ENCODE measurements at places on chromosomes 6 and 20.

DNA sequence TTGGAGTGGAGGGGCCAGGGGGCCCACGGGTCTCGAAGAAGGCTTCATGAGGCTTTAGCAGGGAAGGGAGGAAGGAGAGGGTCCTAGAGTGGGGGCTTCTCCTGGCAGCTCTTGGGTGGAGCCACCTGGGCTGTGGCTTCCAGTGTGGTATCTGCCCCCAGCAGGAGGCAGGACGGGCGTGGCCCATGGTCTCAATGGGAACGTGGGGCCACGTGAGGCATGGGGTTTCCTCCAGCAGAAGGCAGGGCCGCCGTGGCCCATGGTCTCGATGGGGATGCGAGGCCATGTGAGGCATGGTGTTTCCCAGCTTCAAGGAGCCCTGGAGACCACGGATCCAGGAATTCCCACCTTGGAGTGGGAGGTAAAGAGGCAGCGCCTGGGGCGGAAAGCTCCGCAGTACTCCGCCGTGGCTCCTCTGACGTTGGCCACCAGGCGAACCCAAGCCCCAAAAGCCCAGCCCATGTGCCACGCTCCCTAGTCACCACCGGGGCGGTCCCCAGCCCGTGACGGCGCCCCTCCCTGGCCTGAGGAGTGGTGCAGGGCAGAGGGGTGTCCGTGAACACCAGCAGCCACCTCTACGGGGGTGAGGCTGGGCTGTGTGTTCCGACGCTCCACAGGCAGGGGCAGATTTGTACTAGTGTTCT is 62.0 kb upstream of the GATA5 start:
- no peak for DNase-seq

- DNase-seq: no peak
Observed at GRCh38 chr20:8049310-8049709, 29.7 kb upstream of the TMX4 start.

GRCh38 chr20:61673152-61673847 is 392.4 kb downstream of the TAF4 start:
- no peak for DNase-seq

- DNase-seq: no peak
Observed at GRCh38 chr6:140370441-140370840, 996.0 kb upstream of the CITED2 start.

DNA sequence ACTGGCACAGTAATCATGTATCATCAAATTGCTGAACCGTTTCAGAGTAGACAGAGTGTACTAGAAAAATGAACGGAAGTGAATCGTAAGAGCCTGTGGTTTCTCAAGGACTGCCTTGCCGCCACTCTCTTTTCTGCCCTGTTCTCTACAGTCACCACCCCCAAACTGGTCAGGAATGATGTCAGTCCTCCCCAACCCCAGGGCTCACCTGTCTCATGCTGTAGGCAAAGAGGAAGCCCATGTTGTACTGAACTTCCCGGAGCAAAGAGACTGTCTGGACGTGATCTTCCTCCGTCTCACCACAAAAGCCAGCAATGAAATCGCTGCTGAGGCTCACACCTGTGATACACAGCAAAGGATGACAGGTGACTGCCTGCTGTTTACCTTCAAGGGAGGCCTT is 31.0 kb downstream of the CDK5RAP1 start:
- no peak for DNase-seq

DNA sequence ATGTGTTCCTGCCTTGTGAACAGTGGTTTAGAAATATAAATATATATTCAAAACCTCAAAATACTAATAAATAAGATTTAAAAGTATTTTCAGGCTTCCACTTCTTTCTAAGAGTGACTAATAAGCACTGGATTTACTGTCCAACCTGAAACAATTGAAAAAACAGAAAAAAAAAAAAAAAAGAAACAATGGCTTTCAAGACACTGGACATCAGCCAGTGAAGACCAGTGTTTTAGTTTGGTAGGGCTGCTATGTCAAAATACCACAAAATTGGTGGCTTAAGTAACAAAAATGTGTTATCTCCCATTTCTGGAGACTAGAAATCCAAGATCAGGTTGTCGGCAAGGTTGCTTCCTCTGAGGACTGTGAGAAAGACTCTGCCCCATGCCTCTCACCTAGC is 101.4 kb upstream of the PDE7B start:
- no peak for DNase-seq

GRCh38 chr6:29603930-29604329 is 19.0 kb downstream of the OR2H2 start:
- peak; percentile 53 for DNase-seq

DNA sequence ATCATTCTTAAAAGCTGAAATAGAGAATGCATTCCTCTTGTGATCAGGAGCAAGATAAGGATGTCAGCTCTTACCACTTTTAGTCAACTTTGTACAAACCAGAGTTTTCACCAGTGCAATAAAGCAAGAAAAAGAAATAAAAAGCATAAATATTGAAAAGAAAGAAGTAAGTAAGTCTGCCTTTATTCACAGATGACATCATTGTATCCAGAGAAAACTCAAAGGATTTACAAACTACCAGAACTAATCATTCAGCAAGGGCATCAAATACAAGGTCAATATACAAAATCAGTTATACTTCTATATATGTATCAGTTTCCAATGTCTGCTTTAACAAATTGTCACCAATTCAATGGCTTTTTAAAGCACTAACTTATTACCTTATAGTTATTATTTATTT is 13.4 kb downstream of the TTLL9 start:
- no peak for DNase-seq

DNA sequence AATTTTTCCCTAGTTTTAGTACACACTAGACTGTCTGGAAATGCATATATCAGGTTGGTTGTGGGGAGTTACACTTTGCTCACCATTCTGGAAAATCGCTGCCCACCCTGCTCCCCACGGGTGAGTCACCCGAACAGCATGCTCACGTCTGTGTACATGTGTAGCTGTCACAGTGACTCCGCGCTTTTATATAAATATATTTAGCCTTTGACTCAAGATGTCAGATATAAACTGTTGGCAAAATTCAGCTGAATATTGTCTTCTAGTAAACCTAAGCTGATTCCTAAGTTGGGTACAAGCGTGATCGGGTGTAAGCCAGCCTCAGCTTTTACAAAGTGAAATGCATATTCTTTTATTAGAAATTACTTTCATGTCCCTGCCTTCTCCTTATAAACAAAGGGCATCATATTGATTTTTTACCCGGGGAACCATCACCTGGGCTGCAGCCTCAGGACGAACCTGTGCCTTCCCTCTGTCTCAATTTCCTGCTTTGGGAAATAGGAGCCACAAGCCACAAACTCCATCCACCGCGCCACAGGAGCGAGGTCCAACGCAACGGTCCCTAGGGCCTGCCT is 4.3 kb downstream of the SDCBP2 start:
- DNase-seq: no peak

All from BE2C (cell line).